Activated T-helper 1 cell treated with Interleukin-2 at 50 U/mL for 16 hours (primary cell): ENCODE measurements at places on chromosomes 1 and 21.

GRCh38 chr1:54798206-54798605 is 2.9 kb downstream of the TTC22 start:
- DNase-seq: no peak

GRCh38 chr1:219185486-219186117 is 11.9 kb downstream of the LYPLAL1 start:
- no peak for DNase-seq

GRCh38 chr1:103582464-103582863 is 11.1 kb downstream of the AMY2B start:
- no peak for DNase-seq

GRCh38 chr1:230291731-230292620 is 134.2 kb downstream of the PGBD5 start:
- no peak for DNase-seq

GRCh38 chr1:16293538-16293937 is 56.6 kb upstream of the CPLANE2 start:
- DNase-seq: no peak

- DNase-seq: no peak
These were observed 149.4 kb downstream of the RERE start for GRCh38 chr1:8667869-8668594.

- DNase-seq: no peak
These were observed 844.3 kb downstream of the KCNT2 start for GRCh38 chr1:195763907-195764374.
